HT-29 (cell line): ENCODE measurements at places on chromosomes 5 and 9.
A peak's percentile ranks its signal among the peaks of the same experiment; 100 is the strongest.

- DNase-seq: no peak
These were observed 44.3 kb downstream of the PRRC2B start for GRCh38 chr9:131438190-131438589.

DNA sequence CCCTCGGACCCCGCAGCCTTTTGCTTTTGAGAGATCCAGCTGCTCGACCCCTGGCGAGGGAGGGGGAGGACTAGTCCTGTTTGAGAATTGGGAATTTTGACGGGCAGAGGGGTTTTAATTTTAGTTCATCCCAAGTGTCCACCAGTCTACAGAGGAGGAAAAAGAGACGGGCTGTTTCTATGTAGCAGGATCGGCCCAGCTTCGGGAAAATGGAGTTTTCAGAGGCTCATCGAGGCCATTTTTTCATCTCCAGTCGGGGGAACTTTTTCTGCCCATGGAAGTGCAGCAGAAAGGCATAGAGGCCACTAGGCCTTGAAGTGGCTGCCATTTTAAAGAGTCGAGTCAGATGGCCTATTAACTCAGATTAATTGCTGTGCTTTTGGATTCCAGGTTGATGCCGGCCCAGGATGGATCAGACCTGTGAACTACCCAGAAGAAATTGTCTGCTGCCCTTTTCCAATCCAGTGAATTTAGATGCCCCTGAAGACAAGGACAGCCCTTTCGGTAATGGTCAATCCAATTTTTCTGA lies 1.2 kb downstream of the NSD1 start:
- DNase-seq: peak; percentile 26

GRCh38 chr9:12464910-12465512 lies 228.2 kb upstream of the TYRP1 start:
- DNase-seq: peak; percentile 66

DNA sequence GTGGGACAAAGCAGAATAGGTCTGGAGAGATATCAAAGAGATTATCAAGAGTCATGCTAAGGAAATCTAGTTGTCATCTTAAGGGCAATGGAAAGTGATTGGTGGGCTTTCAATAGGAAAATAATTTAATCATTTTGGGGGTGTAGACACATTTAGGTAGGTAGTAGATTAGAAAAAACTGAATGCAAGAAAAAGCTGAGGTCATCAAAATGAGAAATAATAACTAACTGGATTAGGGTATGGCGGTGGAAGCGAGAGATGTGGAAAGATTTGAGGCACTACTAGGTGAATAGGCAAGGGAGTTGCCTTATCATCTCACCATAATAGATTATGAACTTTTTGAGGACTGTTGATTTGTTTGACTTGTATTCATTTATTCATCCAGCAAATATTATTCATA lies 393.2 kb upstream of the ZNF608 start:
- no peak for DNase-seq

DNA sequence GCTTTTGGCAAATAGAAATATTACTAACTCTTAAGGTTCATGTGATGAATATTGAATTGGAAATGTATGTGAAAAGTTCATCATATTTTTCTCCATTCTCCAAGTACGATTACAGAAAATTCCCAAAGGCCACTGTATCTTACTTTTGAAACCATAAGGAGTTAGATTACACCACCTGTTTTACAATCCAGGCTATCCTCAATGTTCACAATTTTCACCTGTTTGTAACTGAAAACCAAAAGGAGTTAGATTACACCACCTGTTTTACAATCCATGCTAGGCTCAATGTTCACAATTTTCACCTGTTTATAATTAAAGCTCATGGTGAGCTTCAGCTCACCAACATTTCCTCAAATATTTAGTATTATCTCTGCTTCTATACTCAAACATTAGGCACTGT lies 188.0 kb downstream of the HCN1 start:
- no peak for DNase-seq

- DNase-seq: no peak
These were observed 14.3 kb downstream of the SYK start for GRCh38 chr9:90815944-90816357.

- DNase-seq: no peak
These were observed 50.9 kb downstream of the OSTF1 start for GRCh38 chr9:75139201-75139600.

DNA sequence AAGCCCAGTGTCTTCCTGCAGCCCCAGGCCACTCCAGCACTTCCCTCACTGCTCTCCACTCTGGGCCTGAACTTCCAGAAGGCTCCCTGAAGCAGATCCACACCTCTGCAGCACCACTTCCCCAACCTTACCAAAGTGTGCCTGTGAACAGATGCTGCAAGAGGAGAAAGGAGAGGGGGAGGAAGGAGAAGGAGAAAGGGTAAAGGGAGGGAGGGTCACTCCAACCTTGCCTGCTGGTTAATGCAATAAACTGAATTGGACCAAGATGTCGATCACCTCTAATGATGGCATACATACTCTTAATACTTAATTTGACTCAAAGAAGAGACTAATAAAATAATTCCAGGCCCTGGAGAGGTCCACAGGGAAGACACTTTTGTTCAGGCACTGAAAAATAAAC lies 77.2 kb upstream of the RAI14 start:
- no peak for DNase-seq

DNA sequence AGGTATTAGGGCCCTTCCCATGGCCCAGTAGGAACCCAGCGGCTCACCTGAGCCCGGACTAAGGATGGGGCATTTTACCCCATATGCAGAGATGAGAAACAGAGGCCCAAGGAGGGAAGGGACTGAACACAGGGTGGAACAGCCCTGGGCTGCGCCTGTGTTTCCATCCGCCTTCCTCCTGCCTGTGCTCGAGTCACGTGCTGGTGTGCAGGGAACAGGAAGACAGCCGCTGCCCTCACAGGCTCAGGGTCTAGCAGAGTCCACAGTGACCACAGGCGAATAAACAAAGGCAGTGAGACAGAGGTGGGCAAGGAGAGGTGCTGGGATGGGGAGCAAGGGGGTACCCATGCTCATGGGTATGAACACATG lies 129.4 kb downstream of the C9orf50 start:
- DNase-seq: no peak

- peak; percentile 56 for DNase-seq
These were observed 3.8 kb downstream of the TMEM8B start for GRCh38 chr9:35832814-35833213.

DNA sequence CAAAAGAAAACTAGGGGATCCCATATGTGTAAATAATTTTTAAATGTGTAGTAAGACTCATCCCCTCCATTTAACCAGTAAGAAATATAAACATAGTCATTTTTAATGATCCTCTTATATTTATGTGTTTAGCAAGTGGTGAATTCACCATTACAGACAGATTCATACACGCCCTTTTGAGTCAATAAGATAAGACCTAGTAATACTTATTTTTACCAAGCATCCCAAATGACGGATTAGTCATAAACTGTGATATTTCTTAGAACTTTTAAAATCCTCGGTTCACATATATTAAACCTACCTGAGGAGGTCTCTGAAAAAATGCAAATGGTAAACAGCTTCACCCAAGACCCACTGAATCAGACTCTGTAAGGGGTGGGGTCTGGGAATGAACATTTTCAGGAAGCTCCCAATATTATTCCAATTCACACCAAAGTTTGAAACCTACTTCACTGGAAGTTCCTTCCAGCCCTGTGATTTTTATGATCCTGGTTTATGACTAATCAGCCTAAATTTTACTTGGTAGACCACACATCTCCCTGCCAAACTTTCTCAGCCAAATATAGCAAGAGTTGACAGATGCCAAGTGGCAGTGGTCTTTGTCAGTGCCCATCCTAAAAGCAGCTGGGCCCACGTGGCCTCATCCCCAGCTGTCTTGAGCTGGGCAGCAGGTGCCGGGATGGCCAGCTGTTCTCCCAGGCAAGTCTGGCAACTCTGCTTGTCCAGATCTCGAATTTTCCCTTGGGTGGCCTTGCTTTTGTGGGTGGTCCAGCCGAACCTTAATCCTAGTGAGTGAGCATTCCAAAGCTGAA lies 559.0 kb upstream of the RGMB start:
- DNase-seq: no peak

DNA sequence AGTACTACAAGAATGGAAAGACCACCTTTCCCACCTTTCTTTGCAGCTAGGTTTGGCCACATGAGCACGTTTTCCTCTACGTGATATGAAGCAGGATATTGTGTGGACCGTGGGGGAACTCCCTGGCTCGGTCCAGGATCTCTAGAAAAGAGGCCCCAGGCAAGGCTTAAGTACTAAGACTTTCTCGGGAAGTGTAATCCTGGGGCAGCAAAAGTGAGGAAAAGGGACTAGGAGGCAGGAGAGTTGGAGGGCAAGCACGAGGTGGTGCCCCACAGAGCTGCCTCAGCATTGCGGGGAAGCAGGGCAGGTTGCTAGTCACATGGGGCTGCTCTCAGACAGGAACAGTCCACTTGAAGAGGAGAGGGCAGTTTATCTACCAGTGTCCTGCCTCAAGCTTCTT lies 235.1 kb downstream of the GADD45G start:
- DNase-seq: no peak

DNA sequence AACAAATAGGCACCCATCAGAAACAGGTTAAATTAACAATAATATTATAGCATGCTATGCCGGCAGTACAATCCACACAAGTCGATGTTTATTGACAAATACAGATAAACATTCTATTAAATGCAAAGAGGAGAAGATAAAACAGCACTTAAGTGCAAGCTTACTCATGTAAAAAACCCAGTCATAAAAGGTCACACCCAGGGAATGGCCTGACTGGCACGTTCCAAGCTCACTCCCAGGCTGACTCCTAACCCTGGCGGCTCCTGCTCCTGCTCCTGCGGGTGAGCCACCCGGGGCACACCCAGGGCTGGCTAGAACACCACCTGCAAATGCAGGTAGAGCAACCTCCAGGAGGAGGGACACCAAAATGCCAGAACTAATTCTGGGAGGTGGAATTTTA lies 66.9 kb downstream of the SEMA4D start:
- DNase-seq: peak; percentile 28

DNA sequence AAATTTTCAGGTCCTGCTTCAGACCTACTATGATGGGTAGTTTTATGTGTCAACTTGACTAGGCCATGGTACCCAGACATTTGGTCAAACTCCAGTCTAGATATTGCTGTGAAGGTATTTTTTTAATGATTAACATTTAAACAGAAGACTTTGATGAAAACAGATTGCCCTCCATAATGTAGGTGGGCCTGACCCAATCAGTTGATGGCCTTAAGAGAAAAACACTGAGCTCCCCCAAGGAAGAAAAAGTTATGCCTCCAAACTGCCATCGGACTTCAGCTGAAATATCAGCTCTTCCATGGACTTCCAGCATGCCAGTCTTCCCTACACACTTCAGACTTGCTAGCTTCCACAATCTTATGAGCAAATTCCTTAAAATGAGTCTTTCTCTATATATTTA lies 67.3 kb upstream of the TYRP1 start:
- no peak for DNase-seq

GRCh38 chr5:108739906-108740305 lies 7.8 kb upstream of the FER start:
- no peak for DNase-seq

- DNase-seq: no peak
These were observed 15.2 kb downstream of the ERP44 start for GRCh38 chr9:100083448-100084127.

- DNase-seq: no peak
These were observed 7.9 kb upstream of the ANKDD1B start for GRCh38 chr5:75603371-75603770.

GRCh38 chr5:40453689-40454088 lies 226.0 kb upstream of the PTGER4 start:
- DNase-seq: no peak

- no peak for DNase-seq
These were observed 3.8 kb downstream of the ADRB2 start for GRCh38 chr5:148830211-148830610.

DNA sequence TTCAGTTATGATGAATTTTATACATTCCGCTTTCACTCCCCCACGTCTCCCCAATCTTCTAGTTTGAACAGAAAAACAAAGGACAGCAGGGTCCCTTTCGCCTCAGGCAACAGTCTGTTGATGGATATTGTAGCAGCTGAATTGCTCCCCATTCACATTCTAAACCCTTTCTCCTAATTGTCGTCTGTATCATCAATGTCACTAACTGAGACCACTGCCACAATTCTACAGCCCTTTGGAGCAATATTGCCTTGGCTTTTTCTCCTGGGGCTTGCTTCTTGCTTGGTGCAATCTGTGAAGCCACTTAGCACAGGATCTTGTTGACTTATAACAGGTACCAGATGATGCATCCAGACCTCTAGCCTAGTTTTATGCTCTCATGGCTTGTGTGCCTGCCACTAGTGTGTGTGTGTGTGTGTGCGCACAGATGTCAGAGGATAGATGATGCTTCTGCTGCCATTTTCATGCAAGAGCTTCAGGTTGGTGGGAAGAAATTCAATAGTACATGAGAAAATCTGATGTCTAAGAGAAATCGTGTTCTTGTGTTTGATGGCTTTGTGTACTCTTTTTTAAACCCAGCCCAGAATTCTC lies 195.2 kb upstream of the ISL1 start:
- no peak for DNase-seq

- DNase-seq: no peak
These were observed 185.4 kb downstream of the CRB2 start for GRCh38 chr9:123541411-123541810.

DNA sequence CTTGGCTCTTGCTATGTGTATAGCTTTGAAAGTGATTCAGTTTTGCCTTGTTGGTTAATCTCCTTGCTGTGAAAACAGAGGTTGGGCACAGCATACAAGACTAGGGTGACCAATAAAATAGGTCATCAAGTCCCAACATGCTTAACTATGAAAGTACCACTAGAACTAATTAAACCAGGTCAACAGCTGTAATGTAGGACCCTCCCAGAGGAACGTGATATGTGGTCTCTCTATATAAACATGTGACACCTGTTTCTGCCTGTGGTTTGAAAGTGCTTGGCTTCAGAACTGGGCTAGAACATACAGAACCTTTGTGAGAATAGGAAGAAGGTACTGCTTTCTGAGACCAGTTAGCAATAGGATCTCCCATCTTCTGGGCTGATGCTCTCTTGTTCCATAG lies 297.1 kb downstream of the FBXL7 start:
- no peak for DNase-seq

DNA sequence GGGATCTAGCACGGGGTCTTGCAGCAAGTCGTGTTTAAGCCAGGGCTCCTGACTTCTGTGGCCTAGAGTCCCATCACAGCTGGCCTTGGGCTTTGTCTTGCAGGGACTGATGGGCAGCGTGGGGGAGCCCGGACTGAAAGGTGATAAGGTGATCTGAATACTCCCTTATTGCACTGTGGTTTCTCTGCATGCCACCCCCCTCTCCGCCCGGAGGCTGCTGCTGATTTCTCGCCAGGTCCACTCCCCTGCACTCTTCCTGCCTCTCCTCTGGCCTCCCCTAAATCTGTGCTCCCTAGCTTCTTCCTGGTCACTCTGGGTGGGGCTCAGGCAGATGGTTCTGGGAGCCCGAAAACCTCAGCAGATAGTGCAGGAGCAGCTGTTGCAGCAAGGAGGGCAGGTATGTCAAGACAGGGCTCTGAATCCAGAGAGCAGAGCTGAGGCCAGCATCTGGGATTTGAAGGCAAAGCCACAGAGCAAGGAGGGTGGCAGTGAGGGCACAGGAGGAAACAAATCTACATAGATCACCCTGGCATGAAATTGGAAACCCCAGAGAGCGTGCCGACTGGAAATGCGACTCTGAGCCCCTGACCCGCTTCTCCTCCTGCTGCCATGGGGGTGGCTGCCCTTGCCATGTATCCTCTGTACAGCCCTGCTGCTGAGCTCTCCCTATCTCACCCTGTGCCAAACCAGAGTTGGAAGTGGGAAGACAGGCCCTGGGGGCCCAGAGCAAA lies 76.5 kb downstream of the COL27A1 start:
- no peak for DNase-seq

- DNase-seq: no peak
These were observed 144.6 kb downstream of the CD180 start for GRCh38 chr5:67052034-67052433.
